A172 (cell line): ENCODE measurements at places on chromosomes 16 and 17.

DNA sequence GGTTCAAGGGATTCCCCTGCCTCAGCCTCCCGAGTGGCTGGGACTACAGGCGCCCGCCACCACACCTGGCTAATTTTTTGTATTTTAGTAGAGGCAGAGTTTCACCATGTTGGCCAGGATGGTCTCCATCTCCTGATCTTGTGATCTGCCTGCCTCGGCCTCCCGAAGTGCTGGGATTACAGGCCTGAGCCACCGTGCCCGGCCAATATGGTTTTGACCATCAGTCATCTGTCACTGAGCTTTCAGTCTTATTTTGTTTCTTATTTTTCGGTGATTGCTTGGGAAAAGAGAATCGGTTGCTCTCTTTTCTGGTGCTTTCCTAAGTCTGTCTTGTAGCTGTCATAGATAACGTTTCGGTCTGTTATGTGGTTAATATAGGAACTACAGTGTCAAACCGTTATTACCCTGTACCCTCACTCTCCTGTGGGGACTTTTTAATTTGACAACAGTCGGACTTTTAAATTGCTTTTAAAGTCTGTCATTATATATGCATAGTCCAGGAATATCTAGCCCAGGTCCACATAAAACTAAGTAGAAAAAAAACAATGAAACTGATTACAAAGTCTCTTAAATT lies 453.4 kb downstream of the KCNJ18 start:
- no peak for DNase-seq

DNA sequence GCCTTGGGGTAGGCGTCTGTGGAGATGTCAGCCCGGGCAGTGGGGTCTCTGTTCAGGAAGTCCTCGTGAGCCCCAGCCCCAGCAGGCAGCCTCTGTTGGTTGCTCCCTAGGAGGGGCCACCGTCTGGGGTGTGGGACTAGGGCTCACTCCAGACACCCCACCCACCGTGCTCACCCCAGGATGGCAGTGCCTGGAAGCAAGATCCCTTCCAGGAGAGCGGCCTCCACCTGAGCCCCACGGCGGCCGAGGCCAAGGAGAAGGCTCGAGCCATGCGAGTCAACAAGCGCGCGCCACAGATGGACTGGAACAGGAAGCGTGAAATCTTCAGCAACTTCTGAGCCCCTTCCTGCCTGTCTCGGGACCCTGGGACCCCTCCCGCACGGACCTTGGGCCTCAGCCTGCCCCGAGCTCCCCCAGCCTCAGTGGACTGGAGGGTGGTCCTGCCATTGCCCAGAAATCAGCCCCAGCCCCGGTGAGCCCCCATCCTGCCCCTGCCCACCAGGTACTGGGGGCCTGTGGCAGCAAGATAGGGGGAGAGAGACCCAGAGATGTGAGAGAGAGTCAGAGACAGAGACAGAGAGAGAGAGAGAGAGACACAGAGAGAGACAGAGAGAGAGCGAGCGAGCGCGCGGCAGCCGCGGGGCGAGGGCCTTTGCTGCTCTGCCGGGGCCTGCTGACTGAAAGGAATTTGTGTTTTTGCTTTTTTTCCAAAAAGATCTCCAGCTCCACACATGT lies 9.8 kb downstream of the NTHL1 start:
- DNase-seq, result no peak

DNA sequence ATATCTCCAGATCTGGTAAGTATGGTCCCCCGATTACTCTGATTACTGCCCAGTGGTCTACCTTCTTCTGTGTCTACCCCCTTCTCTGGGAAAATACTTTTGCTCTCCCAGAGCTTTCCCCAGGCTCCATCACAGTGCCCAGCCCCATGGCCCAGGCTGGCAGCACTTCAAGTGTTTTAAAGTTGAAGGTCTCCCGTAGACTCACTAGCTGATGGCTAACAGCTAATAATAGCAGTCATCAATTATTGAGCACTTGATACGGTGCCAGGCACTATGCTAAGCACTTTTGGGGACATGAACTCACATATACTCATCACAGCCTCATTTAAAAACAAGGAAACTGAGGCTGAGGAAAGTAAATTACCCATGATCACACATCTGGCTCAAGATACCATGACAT lies 33.4 kb downstream of the DCUN1D3 start:
- DNase-seq, result no peak

DNA sequence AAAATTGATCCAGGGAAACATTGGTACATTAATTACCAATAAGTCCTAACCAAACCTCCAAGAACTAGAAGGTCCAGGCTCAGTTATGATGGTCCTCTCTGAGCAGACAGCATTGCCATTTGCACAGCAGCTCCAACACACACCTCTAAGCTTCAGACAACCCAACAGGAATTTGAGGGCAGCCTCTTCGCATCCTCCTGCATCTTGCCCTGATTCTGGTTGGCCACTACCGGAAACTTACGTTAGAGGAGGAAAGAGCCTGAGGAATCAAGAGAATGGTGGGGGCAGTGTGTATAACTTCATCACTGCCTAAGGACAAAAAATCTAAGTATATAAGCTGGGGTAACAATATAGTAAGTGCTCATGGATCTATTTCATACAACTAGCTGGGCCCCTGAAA lies 15.7 kb downstream of the FAM117A start:
- no peak for DNase-seq

GRCh38 chr16:84739349-84740124 lies 39.7 kb downstream of the USP10 start:
- peak; percentile 77 for DNase-seq

GRCh38 chr17:81401723-81402529 lies 6.7 kb downstream of the BAHCC1 start:
- DNase-seq, result no peak

- no peak for DNase-seq
Measured at GRCh38 chr16:1460602-1461138, 14.2 kb downstream of the CLCN7 start.
